ENCODE measurements at places on chromosomes 7 and 10. TPM values are rescaled to one million over a fixed set of nuclear protein-coding genes. Genes with fewer than 3 reads are reported as not detected.

- no peak for DNase-seq
These were observed 48.4 kb upstream of the CYTH3 start for GRCh38 chr7:6320791-6321190.

DNA sequence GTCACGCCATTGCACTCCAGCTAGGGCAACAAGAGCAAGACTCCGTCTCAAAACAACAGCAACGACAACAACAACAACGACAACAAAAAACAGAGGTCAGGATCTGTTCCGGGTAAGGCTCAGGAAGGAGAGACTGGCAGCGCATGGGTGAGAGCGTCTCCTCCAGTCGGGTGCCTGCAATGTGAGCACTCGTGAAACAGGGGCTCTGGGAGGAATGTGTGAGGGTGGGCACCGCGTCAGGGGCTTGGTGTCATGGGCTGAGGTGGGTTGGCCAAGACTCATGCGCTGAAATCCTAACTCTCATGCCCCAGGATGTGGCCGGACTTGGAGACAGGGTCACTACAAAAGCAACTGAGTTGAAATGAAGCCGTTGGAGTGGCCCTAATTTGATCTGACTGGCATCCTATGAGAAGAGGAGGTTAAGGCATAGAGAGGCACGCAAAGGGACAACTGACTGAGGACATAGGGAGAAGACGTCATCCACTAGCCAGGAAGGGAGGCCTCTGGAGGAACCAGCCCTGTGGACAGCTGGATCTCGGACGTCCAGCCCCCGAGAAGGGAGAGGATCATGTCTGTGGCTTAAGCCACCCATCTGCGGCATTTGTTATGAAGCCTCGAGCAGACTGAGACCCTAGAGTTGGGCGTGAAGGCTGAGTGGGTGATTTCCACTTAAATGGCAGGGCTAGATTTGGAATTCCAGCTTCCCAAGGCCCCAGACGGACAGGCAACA is 241.5 kb upstream of the PITRM1 start:
- DNase-seq = no peak

GRCh38 chr7:79301419-79301818 is 152.0 kb downstream of the MAGI2 start:
- no peak for DNase-seq

KIF11 gene
- total RNA-seq = 26.6 TPM

GRCh38 chr10:28105561-28105960 is 106.7 kb upstream of the ODAD2 start:
- no peak for DNase-seq

GRCh38 chr7:21426286-21427181 is 1.3 kb upstream of the SP4 start:
- DNase-seq = no peak

- no peak for DNase-seq
These were observed 232.1 kb upstream of the SEMA3C start for GRCh38 chr7:81150951-81151361.

WNT2 gene
- 8.9 TPM for total RNA-seq

GRCh38 chr7:141568227-141568626 is 17.0 kb downstream of the AGK start:
- DNase-seq = no peak

DNA sequence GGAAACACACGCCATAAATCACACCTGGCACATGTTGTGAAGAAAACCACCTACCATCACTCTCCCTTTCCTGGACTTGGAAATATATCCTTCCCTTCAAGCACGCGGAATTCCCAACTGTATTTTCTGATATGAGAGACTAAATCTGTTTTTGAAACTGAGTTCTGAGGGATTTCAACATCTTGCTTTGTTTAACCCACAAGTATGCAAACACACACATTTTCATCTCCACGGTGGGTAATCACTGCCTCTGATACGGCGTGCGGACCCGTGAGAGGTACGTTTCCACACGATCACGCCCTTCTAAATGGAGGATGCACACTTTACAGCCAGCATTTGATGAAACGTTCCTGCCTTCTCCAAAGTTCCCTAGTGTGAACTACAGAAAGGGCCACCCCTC is 83.4 kb downstream of the ZRANB1 start:
- DNase-seq = no peak

GRCh38 chr10:129045599-129045998 is 421.4 kb upstream of the MGMT start:
- no peak for DNase-seq

KIFBP gene
- total RNA-seq = 31.3 TPM

DNA sequence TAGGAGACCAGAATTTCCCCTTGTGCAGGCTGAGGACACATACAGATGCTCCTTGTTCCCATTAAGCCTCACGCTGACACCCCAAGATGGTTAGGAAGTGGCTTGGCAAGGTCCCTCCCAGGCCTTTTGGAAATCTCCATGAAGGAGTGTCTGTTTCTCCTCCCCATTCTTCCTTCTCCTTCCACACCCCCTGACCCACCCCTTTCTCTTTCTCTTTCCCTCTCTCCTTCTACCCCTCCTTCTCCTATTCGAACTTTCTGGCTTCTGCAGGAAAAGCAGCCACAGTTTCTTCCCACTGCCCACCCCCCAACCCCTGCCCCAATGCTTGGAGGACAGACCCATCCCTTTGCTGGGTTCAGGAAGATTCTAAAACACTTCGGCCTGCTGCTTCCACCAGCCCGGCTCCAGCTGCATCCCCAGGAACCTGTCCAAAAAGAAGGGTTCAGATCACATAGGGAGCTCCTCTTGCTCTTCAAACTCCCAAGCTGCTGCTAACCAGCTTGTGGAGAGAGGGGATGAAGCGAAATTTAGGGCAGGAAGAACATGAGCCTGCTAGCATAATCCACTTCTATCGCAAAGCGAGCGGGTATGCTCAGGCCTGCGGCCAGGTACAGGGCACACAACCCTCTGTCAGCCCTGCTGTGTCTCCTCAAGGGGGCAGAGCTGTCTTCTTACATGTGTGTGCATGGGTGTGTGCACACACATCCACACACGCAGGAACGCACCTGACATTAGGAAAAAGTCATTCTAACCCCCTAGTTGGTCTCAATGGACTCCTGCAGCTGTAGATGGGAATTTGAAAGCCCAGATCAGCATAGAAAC is 80.4 kb downstream of the PPP1R3C start:
- no peak for DNase-seq

EEPD1 gene
- total RNA-seq = 9.7 TPM

DNA sequence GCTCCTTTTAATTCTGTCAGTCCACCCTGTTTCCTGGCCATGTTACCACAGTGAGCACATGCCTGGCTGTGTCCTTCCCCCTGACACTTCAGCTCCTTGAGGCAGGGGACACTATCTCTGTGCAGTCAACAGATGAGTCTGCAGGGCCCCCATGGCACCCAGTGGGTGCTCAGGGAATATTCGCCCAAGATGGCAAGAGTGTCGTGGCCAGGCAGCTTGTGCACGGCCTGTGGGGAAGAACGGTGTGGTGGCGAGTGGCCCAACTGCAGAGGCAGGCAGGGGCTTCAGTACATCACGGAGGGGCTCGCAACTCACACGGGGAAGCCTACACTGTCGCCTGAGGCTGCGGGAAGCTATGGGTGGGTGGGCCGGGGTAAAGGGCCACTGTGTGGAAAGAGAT is 91.1 kb downstream of the TRRAP start:
- DNase-seq = no peak

TMEM270 gene
- not detected for total RNA-seq

TNS3 gene
- 71.3 TPM for total RNA-seq
